ENCODE measurements at places on chromosomes 6 and 20.

DNA sequence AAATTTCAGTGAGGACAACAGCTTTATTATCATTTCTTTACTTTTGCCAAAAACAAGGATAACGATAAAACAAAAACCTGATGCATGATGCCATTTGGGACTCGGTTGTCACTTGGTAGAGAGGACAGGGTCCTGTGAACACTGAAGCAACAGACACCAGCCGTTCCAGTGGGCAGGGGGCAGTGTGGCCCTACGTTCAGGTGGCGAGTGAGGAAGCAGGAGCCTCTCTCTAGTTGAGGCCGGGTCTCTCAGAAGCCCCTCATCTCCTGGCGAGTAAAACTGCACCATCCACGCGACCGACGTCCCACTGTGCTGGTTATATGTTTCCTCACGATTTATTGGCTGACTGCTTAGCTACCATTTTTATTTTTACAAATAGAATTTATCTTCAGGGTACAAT, 231.6 kb downstream of the THBS2 start:
- DNase-seq: no peak

DNA sequence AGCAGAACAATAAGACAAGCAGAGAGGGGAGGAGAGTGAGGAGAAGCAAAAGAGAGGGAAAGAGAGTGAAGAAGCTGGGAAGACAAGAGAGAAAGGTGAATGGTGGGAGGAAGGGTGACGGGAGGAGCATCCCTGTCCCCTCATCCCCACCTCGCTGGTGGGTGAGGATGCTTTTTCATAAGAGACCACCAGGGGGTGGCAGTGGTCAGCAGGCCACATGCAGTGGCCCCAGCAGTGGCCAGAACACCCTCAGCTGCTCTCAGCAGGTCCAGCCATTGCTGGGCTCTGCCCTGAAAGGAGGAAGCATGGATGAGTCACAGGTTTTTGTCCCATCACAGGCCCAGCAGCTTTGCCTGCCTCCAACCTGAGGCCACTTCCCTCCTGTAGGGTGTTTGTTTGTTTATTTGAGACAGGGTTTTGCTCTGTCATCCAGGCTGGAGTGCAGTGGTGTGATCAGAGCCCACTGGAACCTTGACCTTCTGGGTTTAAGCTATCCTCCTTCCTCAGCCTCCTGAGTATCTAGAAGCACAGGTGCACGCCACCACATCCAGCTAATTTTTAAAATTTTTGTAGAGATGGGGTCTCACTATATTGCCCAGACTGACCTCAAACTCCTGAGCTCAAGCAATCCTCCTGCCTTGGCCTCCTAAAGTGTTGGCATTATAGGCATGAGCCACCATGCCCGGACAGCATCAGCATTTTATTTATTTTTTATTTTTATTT, 24.0 kb downstream of the FGD2 start:
- DNase-seq: no peak

DNA sequence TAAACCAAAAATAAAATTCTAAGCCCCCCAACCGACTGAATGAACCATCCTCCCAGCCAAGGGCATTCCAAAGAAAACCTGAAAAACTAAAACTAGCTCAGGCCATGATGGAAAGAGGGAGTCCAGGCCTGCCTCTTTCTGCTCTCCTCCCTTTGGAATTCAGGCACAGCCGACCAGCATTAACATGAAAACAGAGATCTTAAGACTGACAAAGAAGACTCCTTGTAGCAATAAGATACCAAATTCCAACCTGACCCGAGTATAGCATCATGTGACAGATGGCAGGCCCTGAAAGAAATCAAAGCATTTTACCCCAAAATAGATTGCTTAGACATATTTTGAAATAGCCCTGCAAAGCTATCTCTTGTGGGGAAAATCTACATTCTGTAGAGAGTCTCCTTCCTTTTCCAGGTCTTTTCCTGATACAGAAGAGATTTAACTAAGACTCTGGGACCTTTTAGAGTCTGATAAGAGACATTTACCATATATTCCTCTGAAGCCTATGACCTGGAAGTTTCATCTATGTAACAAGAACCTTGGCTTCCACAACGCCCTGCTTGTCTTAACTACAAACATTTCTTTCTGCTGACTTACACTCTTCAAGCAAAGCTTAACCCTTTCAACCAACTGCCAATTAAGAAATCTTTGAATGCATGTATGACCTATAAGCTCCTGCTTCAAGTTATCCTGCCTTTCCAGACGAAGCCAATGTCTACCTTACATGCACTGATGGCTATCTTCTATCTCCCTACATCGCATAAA, 22.2 kb upstream of the TXLNB start:
- no peak for DNase-seq

- DNase-seq: no peak
Observed at GRCh38 chr6:42158011-42158410, 15.2 kb upstream of the GUCA1A start.

DNA sequence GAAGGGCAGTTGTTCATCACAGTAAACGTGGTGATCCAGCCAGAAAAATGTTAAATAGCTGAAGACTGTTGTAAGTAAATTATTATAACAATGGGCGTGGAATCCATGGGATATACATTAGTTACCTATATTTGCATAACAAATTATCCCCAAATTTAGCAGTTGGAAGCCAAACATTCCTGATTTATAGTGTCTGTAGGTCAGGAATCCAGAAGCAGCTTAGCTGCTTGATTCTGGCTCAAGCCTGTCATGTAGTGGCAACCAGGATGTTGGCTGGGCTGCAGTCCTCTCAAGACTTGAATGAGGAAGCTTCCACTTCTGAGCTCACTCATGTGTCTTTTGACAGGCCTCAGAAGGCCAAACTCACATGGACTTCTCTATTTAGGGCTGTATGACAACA, 6.9 kb upstream of the ADGRB3 start:
- DNase-seq: no peak

DNA sequence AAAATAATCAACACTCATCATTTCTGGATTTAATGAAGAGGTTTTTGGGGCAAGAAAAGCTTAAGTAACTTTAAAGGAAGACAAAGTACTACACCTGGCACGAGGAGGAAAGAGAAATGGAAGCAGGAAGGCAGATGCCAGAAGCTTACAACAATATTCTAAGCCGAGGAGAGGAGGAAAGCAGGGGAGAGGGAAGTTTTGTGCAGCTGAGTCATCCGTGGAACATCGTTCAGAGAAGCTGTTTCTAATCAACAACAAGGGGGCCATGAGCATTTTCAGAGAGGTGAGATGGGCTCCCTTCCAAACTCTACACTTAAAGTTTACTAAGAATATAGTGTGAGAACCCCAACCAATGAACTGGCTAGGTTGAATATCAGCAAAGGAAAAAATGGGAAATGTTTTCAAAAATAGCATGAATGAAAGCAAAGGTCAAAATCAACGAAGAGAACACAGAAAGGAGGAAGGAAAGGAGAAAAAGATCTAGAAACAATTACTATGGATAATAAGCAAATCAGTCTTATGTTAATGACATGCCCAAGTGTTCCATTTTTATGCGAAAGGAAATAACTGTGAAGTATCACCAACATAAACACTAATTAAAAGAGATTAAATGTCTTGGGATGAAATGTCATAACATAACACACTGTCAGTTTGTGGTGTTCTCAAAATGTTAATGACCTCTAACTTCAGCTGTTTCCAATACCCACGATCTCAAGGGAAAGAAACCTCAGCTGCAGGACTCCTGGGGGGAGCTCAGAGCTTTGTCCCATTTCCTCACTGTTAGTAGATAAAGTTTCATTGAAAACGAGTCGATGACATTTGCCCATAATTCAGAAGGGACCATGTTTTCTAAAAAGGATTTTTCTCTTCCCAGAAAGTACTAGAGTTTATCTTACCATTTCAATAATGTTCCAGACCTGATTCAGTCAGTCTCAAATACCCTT, 203.4 kb upstream of the STXBP5 start:
- DNase-seq: no peak

DNA sequence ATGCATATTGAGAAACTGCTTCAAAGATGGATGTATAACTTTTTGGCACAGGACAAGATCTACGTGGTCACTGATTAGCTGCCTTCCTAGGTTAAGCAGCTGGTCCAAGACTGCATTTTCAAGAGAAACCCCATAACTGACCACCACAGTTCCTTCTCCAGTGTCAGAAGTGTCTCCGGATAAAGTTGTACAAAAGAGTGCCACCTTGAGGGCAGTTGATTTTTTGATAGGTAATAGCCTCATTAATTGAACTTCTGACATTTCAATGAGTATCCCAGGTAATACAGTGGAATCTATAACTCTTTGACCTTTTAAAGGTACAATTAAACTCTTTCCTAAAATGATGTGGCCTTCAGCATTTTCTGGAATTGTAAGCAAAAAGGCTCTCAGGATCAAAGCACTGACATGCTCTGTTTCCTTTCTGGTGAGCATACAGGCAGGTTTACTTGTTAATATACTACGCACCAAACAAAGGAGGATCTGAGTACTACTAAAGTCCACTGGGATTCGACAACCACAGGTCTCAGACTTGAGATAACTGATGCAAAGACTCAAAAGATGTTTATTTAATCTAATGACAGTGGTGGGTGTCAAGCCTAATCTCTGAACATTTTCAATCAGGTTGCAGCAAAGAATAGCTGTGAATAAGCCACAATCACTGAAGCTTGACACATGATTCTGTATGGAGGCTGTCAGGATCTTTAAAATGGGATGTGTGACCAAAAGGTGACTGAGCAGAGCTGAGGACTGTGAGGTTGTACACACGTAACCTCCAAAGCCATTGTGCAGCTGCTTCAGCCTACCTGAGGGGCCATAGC, 21.2 kb downstream of the MKKS start:
- no peak for DNase-seq

DNA sequence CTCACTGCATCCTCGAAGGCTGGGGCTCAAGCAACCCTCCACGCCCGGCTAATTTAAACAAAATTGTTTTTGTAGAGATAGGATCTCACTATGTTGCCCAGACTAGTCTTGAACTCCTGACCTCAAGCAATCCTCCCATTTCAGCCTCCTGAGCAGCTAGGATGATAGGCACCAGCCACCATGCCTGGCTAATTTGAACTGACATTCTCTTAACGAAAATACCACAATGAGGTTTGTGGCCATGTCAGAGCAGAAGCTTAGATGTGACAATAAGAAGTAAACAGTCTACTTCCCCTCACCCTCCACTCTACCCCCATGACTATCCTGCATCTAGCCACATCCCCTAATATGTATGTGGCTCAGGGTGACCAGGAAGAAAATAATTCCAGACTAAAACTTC, 74.8 kb upstream of the PLCB4 start:
- DNase-seq: no peak

GRCh38 chr6:42555477-42556457, 8.1 kb upstream of the UBR2 start:
- no peak for DNase-seq

DNA sequence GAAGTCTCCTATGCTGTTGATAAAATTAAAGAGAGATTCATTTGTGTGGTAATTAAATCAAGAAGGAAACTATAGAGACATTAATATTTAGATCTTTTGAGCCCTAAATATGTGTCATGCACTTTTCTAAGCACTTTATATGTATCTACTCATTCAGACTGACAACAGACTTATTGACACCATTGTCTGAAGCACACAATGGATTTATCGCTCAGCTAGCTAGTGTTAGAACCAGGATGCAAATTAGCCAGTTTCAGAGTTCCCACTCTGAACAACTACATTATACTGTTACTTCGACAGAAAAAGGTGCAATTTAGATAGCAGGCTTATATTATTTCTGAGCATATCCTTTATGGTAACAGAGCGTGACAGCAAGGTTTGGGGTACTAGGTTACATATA, 27.7 kb upstream of the KIAA0408 start:
- no peak for DNase-seq

DNA sequence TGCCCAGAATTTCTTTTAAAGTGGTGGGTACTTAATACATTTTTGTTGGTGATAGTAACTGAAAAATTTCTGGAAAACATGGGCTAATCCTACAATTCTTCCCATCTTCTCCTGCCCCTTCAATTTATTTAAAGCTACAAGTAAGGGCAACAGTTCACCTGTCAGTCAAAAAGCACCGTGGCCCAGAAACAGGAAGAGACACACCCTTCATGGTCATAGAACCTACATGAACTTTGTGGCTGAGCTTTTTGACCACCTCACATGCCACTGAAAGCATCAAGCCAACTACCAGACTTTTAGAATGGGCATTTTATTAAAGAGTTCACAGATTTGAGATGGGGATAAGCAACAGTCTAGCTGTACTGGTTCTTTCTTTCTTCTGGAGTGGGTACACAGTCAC, 201.1 kb upstream of the CNR1 start:
- no peak for DNase-seq

- DNase-seq: no peak
Observed at GRCh38 chr6:139060332-139060731, 31.8 kb downstream of the ABRACL start.

GRCh38 chr20:11431621-11432020, 486.1 kb upstream of the BTBD3 start:
- no peak for DNase-seq

GRCh38 chr6:14716499-14717146, 529.2 kb upstream of the JARID2 start:
- no peak for DNase-seq

- no peak for DNase-seq
Observed at GRCh38 chr20:31677553-31678260, 40.0 kb downstream of the COX4I2 start.

DNA sequence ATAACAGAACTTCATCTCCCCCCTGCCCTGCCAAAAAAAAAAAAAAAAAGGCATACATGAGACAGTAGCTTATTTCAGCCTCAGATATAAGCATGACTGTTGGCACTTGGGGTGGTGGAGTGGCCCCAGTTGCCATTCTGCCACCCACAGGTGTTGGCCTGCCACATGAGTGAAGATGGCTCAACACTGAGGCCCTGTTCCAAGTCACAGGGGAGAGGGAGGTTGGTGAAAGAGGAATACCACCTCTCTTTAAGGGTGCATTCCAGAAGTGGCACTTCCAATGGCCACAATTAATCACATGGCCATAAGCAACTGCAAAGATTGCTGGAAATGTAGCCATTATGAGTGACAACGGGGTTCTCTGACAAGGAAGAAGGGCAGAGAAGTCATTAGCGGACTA, 61.9 kb upstream of the JARID2 start:
- DNase-seq: no peak

DNA sequence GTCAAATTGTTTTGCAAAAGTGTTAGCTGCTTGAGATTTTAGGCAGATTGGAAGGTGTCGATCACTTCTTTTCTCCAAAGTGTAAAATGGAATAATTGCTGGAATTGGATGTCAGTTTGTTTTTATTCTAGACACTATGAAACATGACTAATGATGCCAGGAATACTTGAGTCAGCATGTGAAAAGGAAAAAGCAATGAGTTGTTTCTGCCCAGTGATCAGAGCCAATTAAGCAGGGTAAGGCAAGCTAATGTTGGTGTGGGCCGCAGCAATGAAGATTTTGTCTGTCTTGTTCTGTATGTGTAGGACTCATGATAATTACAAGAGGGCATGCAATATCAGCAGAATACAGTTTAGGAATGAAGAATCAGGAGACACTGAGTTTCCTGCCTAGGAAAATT, 110.3 kb downstream of the CARMIL1 start:
- no peak for DNase-seq

GRCh38 chr6:27668442-27669294, 195.8 kb upstream of the ZNF184 start:
- no peak for DNase-seq

Measured in stimulated activated CD8-positive, alpha-beta memory T cell treated with anti-CD3 and anti-CD28 coated beads, Interleukin-2, amount 100 ng/mL, for 1 hour (primary cell).